Large intestine (tissue), 12 donors: ENCODE measurements at places on chromosomes 3 and 15.

DNA sequence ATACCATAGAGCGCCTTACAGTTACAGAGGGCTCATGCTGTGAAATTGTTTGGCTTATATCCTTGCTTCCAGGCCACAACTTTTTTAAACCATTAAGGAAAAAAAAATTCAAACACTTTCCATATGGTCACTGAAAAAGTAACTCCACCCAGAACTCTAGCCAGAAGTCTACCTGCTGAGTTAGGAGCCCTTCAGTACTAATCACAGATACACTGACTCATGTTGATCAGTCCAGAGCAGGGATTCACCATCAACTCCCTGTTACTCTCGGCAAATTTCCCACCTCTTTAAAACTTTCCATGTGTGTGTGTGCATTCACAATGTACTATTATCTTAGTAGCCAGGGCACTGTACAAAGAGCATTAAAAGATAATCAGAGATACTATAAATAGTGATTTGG lies 372.8 kb downstream of the MAGI1 start:
- no peaks in the 10 kb centered on the region for H3K36me3 ChIP-seq
- no peak for DNase-seq
- no peaks in the 10 kb centered on the region for H3K4me1 ChIP-seq
- H3K27ac ChIP-seq, result no peak overlapping the region
- H3K27me3 ChIP-seq, result no peaks in the 10 kb centered on the region

GRCh38 chr3:108645364-108645763 lies 55.8 kb downstream of the DZIP3 start:
- no peak overlapping the region for H3K27ac ChIP-seq
- H3K4me1 ChIP-seq, result no peaks in the 10 kb centered on the region
- H3K4me3 ChIP-seq, result no peak overlapping the region
- H3K27me3 ChIP-seq, result no peaks in the 10 kb centered on the region

- no peak overlapping the region for H3K4me3 ChIP-seq
- H3K36me3 ChIP-seq, result no peaks in the 10 kb centered on the region
- no peaks in the 10 kb centered on the region for H3K4me1 ChIP-seq
- H3K27me3 ChIP-seq, result no peaks in the 10 kb centered on the region
- no peak for DNase-seq
- H3K27ac ChIP-seq, result no peak overlapping the region
Measured at GRCh38 chr3:56771376-56771775, 30.4 kb downstream of the ARHGEF3 start.

- no peaks in the 10 kb centered on the region for H3K4me1 ChIP-seq
- no peak for DNase-seq
- H3K27ac ChIP-seq, result no peak overlapping the region
- no peaks in the 10 kb centered on the region for H3K27me3 ChIP-seq
Measured at GRCh38 chr15:25690673-25691543, 172.2 kb downstream of the ATP10A start.

DNA sequence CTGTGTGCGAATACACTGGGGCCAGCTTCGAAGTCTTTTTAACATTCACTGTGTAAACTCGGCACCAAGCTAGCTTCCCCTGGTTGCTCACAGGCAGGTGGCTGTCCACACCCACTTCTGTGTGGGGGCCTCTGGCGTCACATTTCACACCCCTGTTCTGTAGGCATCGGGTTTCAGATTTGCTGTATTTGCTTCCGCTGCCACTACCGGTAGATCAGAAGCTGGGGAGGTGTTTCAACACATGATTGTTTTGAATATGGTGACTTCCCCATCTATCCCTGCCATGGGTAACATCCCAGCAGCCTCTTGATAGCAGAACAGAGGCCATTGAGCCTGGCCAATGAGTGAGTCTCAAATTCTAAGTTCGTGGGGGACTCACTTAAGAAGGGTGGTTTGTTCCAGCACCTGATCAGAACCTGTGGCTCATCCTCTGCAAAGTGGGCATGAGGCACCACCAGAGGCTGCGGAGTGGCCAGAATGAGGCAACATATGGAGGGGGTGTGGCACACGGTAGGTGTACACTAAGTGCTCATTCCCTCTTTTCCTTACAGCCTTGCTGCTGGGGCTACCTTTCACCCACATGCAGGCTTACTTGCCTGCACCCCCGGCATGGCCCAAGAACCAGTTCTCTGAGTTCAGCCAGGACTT lies 61.5 kb downstream of the IQSEC1 start:
- no peak overlapping the region for H3K4me3 ChIP-seq
- no peaks in the 10 kb centered on the region for H3K36me3 ChIP-seq
- peaks cover 3% of the 10 kb centered on the region for H3K4me1 ChIP-seq
- peak overlapping the region; percentile 4 for H3K27ac ChIP-seq
- H3K27me3 ChIP-seq, result no peaks in the 10 kb centered on the region

- DNase-seq, result no peak
- H3K36me3 ChIP-seq, result peaks cover 17% of the 10 kb centered on the region
- H3K4me3 ChIP-seq, result no peak overlapping the region
Measured at GRCh38 chr3:183260167-183260904, 7.3 kb downstream of the B3GNT5 start.

- no peaks in the 10 kb centered on the region for H3K27me3 ChIP-seq
- no peaks in the 10 kb centered on the region for H3K36me3 ChIP-seq
- DNase-seq, result no peak
- no peak overlapping the region for H3K4me3 ChIP-seq
- no peaks in the 10 kb centered on the region for H3K4me1 ChIP-seq
- no peak overlapping the region for H3K27ac ChIP-seq
Measured at GRCh38 chr3:190552969-190553759, 39.3 kb downstream of the IL1RAP start.

- no peaks in the 10 kb centered on the region for H3K27me3 ChIP-seq
- no peaks in the 10 kb centered on the region for H3K36me3 ChIP-seq
- no peak overlapping the region for H3K27ac ChIP-seq
- H3K4me3 ChIP-seq, result no peak overlapping the region
- H3K4me1 ChIP-seq, result no peaks in the 10 kb centered on the region
Measured at GRCh38 chr3:14507305-14507741, 32.8 kb downstream of the GRIP2 start.

- no peak for DNase-seq
- no peak overlapping the region for H3K27ac ChIP-seq
- H3K27me3 ChIP-seq, result no peaks in the 10 kb centered on the region
- no peak overlapping the region for H3K4me3 ChIP-seq
- H3K4me1 ChIP-seq, result peaks cover 21% of the 10 kb centered on the region
Measured at GRCh38 chr15:97683831-97684230, 276.7 kb upstream of the ARRDC4 start.

GRCh38 chr3:54578417-54578816 lies 349.4 kb downstream of the LRTM1 start:
- no peak overlapping the region for H3K27ac ChIP-seq
- DNase-seq, result no peak
- H3K27me3 ChIP-seq, result no peaks in the 10 kb centered on the region
- H3K4me1 ChIP-seq, result no peaks in the 10 kb centered on the region
- H3K4me3 ChIP-seq, result no peak overlapping the region

- DNase-seq, result no peak
- no peak overlapping the region for H3K4me3 ChIP-seq
- H3K4me1 ChIP-seq, result no peaks in the 10 kb centered on the region
Measured at GRCh38 chr3:55607844-55608243, 120.7 kb upstream of the WNT5A start.

DNA sequence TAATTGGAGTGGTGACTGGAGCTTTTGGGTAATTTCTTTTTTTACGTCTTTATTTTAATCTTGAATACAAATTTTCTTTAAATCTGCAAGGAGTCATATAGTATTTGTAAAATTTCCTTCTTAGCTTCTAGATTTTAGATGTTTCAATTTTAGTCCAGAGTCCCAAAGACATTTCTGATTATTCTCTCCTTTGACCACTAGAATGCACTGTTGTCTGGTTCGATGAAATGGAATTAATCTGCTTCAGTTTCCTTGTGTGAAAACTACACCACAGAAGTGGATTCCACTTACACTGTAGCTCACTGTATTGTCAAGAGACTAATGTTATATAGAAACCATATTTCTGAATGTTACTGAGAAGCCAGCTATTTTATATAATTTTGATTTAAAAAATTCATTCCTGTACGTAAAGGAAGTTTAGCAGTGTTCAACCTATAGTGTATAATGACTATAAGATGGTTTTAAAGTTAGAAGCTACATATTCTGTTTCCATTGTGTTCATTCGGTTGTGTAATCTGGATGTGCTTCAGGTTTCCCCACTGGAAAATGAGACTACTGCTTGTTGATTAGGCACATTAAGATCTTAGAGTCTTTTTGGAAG lies 6.1 kb downstream of the GRAMD1C start:
- H3K4me1 ChIP-seq, result peaks cover 11% of the 10 kb centered on the region
- H3K36me3 ChIP-seq, result no peaks in the 10 kb centered on the region
- no peak overlapping the region for H3K27ac ChIP-seq
- DNase-seq, result peak; percentile 29

GRCh38 chr3:23162934-23163333 lies 40.2 kb upstream of the UBE2E2 start:
- no peaks in the 10 kb centered on the region for H3K36me3 ChIP-seq
- H3K4me3 ChIP-seq, result no peak overlapping the region
- DNase-seq, result no peak
- peaks cover 2% of the 10 kb centered on the region for H3K27me3 ChIP-seq
- H3K27ac ChIP-seq, result no peak overlapping the region

- no peak overlapping the region for H3K27ac ChIP-seq
- no peaks in the 10 kb centered on the region for H3K27me3 ChIP-seq
- DNase-seq, result no peak
- no peaks in the 10 kb centered on the region for H3K4me1 ChIP-seq
- no peaks in the 10 kb centered on the region for H3K36me3 ChIP-seq
- H3K4me3 ChIP-seq, result no peak overlapping the region
Measured at GRCh38 chr15:74421302-74422245, 12.2 kb downstream of the SEMA7A start.

GRCh38 chr3:100554373-100554676 lies 55.1 kb upstream of the ADGRG7 start:
- H3K36me3 ChIP-seq, result no peaks in the 10 kb centered on the region
- no peak for DNase-seq
- H3K4me3 ChIP-seq, result no peak overlapping the region
- no peaks in the 10 kb centered on the region for H3K4me1 ChIP-seq

DNA sequence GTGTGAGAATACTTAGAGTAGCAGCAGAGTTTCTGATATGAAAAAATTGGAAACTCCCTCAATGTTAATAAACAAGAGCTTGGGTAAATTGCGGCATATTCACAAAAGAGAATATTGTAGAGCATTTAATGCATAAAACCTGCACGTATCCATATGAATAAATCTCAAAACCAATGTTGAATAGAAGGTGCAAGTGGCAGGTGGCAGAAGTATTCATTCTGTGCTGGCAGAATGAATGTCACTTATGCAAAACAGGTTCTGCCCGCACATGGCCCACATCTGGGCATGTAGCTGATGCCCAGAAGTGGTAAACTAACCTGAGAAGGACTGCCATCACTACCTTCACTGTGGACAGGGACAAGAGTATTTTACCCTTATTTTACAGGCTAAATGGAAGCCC lies 14.1 kb upstream of the PRSS50 start:
- no peak overlapping the region for H3K4me3 ChIP-seq
- no peak for DNase-seq
- no peaks in the 10 kb centered on the region for H3K27me3 ChIP-seq

DNA sequence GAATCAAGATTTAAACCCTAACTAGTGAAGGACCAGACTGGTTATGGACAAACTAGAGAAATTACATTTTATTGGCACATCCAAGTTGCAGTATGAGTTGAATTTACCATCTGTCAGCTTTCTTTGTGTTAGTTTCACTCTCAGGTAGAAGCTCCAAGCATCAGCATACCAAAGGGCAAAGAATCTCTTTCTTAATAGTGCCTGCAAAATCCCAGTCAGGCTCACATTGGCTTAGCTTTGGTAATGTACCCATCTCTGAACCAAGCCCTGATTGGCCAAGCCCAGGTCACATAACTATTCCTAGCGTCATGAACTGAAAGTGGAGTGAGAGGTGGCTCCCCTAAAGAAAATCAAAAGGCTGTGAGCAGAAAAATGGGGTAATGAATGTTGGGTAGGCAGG lies 66.9 kb downstream of the CCNL1 start:
- DNase-seq, result peak; percentile 64
- no peaks in the 10 kb centered on the region for H3K36me3 ChIP-seq
- peaks cover 28% of the 10 kb centered on the region for H3K4me1 ChIP-seq
- H3K4me3 ChIP-seq, result no peak overlapping the region
- H3K27ac ChIP-seq, result peak overlapping the region; percentile 30
- H3K27me3 ChIP-seq, result no peaks in the 10 kb centered on the region

GRCh38 chr3:59436164-59436958 lies 386.5 kb upstream of the CFAP20DC start:
- H3K4me3 ChIP-seq, result no peak overlapping the region
- DNase-seq, result no peak
- peaks cover 3% of the 10 kb centered on the region for H3K27me3 ChIP-seq

GRCh38 chr15:67066959-67067853 lies 1.8 kb downstream of the SMAD3 start:
- H3K4me1 ChIP-seq, result peaks cover 49% of the 10 kb centered on the region
- peak; percentile 51 for DNase-seq
- peak overlapping the region; percentile 87 for H3K27ac ChIP-seq
- H3K4me3 ChIP-seq, result peak overlapping the region; percentile 87

- H3K4me3 ChIP-seq, result no peak overlapping the region
- no peaks in the 10 kb centered on the region for H3K36me3 ChIP-seq
- no peak for DNase-seq
- no peak overlapping the region for H3K27ac ChIP-seq
Measured at GRCh38 chr15:88649753-88650551, 11.1 kb downstream of the ISG20 start.

DNA sequence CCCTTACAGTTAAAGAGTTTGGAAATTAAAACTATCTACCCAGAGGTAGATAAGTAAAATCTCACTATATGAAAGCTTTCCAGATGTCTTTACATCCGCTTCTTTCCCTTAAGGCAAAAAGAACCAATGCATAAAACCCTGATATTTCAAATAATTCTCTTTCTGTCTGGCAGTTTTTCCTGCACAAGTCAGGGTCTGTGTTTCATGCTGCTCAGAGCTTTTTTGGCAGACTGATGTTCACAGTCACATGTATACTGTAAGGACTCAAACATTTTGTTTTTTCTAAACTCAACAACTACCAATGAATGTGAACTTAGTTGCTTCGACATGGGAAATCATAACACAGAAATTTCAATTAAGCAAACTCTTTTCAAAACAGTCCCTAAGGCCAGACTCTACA lies 988.4 kb downstream of the EPHA3 start:
- DNase-seq, result no peak
- no peak overlapping the region for H3K27ac ChIP-seq
- no peaks in the 10 kb centered on the region for H3K4me1 ChIP-seq
- no peak overlapping the region for H3K4me3 ChIP-seq
- H3K36me3 ChIP-seq, result no peaks in the 10 kb centered on the region
- H3K27me3 ChIP-seq, result no peaks in the 10 kb centered on the region

DNA sequence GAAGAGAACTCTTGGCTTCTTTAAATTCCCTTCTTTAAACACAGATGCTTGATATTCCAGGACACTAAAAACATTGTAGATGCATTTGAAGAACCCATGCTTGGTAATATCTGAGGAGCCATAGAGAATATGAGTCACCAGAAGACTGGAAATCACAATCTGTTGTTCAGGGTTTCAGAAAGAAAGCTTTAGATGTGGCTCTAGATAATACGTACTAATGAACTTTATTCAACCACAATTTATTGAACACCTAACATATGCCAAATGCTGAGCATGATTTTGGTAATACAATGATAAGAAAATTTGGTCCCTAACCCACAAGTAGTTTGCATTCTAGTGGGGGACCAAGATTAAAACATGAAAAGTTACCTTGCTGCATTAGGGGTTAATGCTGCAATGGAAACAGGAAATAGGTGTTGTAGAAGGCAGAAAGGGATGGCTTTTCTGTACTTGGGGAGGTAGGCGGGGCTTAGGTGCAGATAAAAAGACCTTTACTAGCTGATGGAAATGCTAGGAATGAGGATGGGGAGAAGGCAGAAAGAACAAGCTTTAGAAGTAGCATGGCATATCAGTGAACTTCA lies 11.6 kb upstream of the PLD1 start:
- no peaks in the 10 kb centered on the region for H3K36me3 ChIP-seq
- peaks cover 11% of the 10 kb centered on the region for H3K4me1 ChIP-seq
- no peaks in the 10 kb centered on the region for H3K27me3 ChIP-seq
- H3K4me3 ChIP-seq, result no peak overlapping the region
- no peak overlapping the region for H3K27ac ChIP-seq
